Transverse colon (tissue), 4 donors: ENCODE measurements at places on chromosomes 1 and 21. TPM values are rescaled to one million over a fixed set of nuclear protein-coding genes. Genes with fewer than 3 reads are reported as not detected.

The SPATA45 gene
- not detected for total RNA-seq

The ACKR1 gene
- total RNA-seq: 9.6 TPM

The TNFSF4 gene
- 1.6 TPM for total RNA-seq

The RIMS3 gene
- total RNA-seq: 14.7 TPM

The PTGFR gene
- total RNA-seq: 4.1 TPM

The C1orf141 gene
- total RNA-seq: not detected

The CD5L gene
- not detected for total RNA-seq

The KRTAP19-1 gene
- not detected for total RNA-seq

The GJB4 gene
- total RNA-seq: not detected

The C1orf87 gene
- not detected for total RNA-seq

The ZRANB2 gene
- total RNA-seq: 352 TPM

The RNU1-4 gene
- total RNA-seq: under 0.01 TPM
